ENCODE measurements at places on chromosomes 5 and 9. TPM values are rescaled to one million over a fixed set of nuclear protein-coding genes. Genes with fewer than 3 reads are reported as not detected.
A peak's percentile ranks its signal among the peaks of the same experiment; 100 is the strongest.

SNX24 gene
- total RNA-seq: 58.8 TPM

TLX3 gene
- total RNA-seq: not detected

VAV2 gene
- 17.2 TPM for total RNA-seq

INSL6 gene
- not detected for total RNA-seq

WDR31 gene
- 0.22 TPM for total RNA-seq

TBC1D9B gene
- total RNA-seq: 43.5 TPM

RNF208 gene
- total RNA-seq: not detected

ANXA2R gene
- 1.4 TPM for total RNA-seq

- peak; percentile 50 for DNase-seq
Measured at GRCh38 chr9:18596920-18597319, 123.0 kb downstream of the ADAMTSL1 start.

DNA sequence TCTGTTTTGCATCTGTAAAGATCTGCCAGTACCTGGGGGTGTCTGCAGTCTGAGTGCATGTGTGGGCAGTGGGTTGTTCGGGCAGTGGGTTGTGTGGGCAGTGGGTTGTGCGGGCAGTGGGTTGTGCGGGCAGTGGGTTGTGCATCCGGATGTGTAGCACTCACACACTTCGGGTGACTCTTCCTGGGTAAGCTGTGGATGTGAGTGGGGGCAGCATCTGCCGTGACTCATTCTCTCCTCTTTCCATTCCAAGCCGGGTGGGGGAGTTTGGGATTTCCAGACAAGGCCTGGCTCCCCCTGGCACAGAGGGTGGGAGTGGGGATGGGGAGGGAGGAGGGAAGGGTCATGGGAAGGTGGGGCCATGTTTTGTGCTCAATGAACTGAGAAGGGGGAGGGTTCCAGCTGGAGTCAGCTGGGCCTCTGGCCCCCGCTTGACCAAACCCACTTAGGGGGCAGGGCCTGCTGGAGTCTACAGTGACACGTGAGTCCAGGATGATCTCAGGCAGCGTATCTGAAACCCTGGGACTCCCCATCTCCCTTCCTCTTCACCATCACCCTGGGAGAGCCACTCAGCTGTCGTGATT is 8.3 kb downstream of the CRB2 start:
- peak; percentile 47 for DNase-seq

DNA sequence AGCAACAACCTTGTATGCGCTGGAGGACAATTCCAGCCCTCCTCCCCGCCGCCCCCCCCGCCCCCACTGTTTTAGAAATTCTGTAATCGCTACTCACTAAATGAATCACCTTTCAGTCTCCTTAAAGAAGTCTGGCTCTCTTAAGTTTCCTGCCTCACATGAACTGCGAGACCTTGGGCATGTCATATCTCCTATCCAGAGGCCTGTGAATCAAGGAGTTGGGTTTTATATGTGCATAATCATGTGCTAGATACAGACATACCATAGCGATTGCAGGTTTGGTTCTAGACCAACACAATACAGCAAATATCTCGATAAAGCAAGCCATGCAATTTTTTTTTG is 337 bp upstream of the DMAC1 start:
- no peak for DNase-seq

- peak; percentile 40 for DNase-seq
Measured at GRCh38 chr5:154523709-154524108, 45.7 kb upstream of the HAND1 start.

DNA sequence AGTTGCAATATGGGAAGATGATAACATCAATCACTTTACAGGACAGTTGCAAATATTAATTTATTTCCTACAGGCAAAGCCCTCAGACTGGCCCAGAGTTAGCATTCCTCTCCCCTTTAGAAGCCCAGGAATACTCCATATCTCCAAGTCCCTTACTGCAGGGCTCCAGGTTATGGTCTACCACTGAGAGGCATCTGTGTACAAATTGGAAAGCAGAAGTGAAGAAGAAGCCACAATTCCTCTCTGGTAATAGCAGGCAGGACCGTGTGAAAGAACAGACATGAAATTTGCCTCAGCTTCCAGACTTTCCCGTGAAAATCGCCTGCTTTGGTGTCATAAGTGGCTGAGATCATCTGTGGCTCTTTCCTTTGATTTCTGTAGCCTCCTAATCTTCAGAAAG is 289.6 kb downstream of the GLIS3 start:
- no peak for DNase-seq

DNA sequence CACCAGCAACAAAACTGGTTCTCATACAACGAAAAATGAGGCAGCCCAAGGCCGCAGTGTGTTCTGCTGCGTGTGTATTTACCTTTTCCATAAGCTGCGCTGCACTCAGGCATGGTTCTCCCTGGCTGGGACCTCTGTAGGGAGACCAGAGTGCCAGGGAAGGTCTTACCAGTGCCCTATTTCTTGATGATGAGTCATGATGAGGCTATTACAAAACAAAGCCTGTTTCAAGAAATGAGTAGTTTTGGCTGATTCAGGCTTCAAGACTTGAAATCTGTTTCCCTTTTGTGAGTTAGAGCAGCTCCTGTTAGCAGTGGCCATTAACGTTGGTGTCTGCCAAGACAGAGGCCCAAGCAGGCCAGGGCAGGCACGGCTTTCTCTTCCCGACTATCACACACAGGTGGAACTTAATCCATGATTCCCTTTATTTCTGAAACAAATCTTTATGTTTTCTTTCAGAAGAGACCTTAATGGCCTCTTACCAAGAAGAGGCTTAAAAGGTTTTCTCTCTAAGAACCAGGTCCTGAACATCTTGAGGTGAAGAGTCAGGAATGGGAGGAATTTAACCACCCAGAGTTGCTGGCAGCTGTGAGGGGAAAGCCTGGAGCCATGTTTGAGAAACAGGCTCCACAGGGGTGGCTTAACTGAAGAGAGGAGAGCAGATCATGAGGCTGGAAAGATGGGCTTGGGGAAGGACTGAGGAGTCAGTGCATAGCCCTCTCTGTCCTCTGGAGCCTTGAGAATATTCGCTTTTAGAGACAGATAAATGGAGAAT is 41.4 kb upstream of the TIFAB start:
- peak; percentile 91 for DNase-seq

DNA sequence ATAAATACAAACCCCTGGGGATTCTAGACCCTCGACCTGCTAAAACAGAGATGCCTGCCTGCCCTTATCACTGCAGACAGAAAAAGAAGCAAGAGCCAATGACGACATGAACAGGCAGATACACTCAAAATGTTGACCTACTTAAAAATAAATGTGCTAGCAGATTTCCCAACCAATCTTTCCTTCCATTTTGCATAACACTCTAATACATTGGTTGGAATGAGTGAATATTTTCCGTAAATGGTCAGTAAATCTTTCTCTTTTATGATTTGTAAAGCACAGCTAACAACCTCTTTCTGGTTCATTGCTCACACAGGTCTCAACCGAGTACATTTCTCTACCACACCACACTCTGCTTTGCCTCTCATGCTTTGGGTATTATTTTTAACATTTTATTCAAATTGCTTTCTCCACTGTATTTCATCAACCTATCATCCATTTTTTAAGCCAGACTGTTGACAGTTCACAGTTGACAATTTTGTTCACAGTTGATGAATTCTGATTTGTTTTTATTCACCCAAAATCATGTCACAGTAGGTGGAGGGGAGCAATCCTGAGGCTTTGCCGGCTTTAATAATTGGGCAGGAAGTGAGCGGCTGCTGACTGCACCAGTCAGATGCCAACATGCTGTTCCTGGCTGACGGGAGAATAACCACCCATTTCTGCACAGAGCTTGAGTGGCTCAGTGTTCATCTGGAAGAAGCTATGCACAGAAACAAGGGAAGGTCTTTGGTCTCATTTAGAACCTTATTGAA is 426.6 kb downstream of the SPOCK1 start:
- peak; percentile 38 for DNase-seq

GRCh38 chr5:24633715-24634325 is 11.0 kb downstream of the CDH10 start:
- DNase-seq: peak; percentile 37

DNA sequence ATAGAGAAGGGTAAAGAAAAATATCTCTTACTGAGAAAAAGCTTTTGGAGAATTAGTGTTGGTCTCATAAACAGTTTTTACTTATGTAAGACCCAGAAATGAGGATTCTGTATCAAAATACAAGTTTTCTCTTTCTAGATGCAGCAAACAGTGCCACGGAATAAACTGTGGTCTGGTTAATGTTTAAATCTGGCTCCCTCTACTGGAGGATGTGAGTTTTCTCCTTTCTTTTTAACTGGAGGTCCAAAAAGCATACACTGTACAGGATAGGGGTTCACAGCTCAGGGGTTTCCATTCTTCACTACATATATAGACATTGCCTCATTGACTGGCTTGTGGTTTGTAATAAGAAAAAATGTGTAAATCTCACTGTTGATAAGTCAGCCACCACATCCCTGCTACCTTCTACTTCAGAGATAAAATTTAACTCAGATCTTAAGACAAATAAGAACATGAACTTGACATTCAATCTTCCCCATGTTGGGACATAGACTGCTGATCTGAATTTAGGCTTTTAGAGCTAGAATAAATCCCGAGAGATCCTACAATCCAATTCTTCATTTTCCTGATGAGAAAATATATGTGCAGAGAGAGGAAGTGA is 98.9 kb downstream of the CFAP95 start:
- DNase-seq: peak; percentile 77

DNA sequence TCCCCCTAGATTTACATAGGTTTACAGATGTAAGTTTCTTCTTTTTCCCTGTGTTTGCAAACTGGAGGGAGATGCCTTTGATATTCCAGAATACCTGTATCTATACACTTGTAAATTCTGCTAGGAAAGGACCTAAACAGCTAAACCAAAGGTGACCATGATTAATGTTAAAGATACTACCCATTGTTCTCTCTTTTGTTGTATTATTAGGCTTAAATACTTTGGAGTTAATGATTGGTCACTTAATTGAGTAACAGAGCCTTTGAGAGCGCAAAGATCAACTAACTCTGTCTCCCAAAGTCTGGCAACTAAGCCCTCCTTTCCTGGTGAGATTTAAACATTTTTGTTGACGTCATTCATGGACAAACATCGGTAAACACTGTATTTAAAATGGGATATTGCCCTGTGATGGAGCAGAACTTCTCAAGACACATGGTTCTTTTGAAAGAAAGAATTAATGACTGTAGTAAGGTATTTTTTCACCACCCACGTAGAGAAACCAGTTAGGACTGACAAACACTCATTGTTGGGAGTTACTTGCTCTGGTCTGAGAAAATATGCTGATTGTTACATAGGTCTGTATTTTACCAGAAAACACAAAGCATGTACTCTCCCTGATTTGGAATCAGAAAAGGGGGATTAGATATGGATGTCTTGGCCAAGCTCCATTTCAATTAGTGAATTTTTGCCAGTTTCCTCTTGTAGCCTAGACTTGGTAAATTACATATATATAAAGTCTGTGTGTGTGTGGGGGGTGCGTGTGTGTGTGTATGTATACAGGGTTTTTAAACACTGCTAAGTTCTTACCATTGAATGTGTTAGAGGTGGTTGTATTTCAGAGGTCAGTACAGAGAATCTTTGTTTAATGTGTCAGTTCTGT is 4.6 kb downstream of the VCAN start:
- peak; percentile 27 for DNase-seq

- DNase-seq: peak; percentile 99
Measured at GRCh38 chr5:174571662-174572397, 152.6 kb upstream of the MSX2 start.

DNA sequence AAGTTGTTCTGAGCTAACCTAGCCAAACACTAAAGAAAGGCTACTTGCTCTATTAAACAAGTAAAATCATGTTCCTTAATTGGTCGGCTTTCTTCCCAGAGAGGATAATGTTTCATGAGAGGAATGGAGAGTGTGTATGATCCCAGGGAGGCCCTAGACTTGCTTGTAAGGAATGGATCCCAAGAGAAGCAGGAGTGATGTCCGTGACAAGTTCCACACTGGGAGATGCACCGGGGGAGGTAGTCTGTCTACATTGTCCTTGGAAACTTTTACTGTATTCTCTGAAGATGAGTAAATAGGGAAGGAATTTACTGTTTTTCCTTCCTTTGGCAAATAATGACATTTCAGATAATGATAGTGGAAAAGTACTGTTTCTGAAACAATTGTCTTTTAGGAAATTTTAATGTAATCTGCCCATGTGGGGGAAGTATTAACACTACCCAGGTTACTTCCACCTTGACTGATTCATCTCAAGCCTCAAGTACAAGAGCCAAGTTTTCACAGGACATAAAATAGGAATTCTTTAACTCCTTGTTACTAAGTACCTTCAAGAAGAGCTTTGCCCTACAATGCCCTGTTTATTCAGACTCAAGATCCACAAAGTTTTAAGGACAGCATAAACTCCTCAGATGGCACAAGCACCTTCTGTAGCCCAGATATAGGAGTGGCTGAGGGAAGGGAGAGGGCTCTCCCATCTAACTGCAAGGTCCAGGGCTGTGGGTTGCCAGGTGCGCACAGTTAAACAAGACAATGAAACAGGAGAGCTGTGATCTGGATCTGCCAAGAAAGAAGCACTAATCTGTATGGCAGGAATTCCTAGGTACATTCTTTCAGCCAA is 152.1 kb downstream of the GNA14 start:
- peak; percentile 80 for DNase-seq

DNA sequence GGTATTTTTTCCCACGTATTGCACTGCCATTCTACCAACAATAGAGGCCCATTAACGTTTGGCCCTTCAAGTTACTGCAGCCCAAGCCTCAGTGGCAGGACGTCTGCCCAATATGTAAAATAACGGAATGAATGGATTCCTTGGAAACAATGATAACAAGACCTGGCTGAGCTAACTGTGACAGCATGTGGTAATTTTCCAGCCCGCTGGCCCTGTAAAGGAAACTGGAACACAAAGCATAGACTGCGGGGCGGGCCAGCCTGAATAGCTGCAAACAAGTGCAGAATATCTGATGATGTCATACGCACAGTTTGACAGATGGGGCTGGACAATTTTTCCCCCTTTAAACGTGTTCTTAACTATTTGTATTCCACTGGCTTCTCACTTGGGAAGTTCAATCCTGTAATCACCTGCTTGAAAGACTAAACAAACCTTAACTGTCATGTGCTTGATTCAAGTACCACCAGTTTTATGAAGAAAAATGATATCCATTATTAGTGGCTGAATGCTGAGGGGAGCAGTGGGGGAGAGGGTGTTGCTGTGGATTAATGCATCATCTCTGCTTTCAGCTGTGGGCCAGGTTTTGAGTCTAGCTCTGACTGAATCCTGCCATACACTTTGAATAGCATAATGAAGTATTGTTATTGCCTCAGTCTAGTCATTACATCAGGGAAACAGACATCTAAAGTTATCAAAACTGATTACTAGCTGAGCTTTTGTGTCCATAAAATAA is 323.9 kb downstream of the TMEM161B start:
- DNase-seq: peak; percentile 25

- peak; percentile 41 for DNase-seq
Measured at GRCh38 chr5:139774980-139775661, 20.5 kb upstream of the PSD2 start.

- peak; percentile 56 for DNase-seq
Measured at GRCh38 chr9:119963258-119963797, 594.1 kb upstream of the BRINP1 start.

GRCh38 chr5:58444805-58445204 is 15.1 kb downstream of the PLK2 start:
- DNase-seq: peak; percentile 7

DNA sequence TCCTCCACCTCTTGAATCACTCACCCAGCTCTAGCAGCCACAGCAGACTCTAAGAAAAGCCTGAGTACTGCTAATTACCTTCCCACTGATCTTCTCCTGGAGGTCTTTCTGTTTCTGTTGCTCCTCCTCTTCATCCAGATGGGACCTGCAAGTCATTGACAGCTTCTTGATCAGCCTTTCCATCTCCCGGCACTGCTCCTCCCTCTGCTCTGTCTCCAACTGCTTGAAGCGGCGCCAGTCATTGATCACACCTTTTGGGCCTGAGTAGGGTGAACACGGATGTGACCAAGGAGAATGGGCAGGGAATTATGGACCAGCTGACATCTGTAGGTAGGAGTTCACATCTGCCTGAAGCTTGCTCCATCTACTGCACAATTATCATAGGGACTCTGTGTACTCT is 5.5 kb downstream of the PDCL start:
- no peak for DNase-seq

Measured in M059J (cell line).